Adrenal gland (tissue), 19 donors: ENCODE measurements at places on chromosomes 7 and 10.

DNA sequence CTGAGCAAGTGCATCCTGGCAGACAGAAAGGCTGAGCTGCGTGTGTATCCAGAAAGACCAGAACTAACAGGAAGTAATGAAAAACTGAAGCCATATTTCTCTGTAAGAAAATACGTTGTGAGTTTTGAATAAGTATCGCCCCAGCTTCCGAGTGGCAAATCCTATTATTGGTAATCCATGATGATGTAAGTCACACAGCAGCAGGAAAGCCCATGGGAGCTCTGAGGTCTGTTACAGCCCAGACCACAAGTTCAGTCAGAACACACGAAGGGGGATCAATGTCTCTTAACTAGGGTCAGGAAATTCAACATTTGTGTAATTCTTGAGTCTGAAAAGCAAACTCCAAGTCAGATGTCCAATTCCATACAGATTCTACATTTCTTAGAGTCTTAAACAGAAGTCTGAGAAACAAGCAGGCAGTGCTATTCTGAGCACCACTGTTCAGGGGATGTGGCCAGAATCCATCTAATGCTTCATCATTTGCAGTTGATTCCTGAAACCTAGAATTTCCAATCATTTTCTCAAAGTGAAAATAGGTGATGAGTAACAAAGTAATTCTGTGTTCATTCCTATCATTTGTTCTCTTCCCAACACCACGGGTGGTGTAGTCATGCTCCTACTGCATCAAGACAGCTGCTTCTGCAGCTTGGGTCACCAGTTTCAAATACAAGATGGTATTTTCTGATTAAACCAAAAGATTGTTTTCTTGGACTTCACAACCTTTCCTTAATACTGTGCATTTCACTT lies at the start of gene LRIT2:
Gene LRIT2, minus strand, starts transcription at position 118 of the 747 bp plus-strand sequence. Its CDS starts 24 bp downstream, at position 94.
- no peak for DNase-seq

DNA sequence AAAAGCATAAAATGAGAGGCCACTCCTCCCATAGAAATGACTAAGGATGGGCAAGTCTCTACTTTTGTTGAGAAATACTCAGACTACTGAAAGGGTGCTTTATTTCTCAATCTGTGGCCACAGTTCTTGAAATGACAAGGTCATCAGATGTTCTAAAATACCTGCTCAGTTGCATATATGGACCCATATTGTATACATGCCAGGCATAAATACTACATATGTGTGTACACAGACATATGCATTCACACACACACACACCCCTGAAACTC lies 691.5 kb upstream of the SORCS1 start:
- DNase-seq = no peak

GRCh38 chr10:92790440-92790839 lies 57.9 kb upstream of the EXOC6 start:
- DNase-seq = no peak

- DNase-seq = no peak
Observed at GRCh38 chr10:43109671-43110249, 28.5 kb upstream of the CSGALNACT2 start.

GRCh38 chr10:13945390-13946208 lies 358.8 kb downstream of the PRPF18 start:
- peak; percentile 53 for DNase-seq

DNA sequence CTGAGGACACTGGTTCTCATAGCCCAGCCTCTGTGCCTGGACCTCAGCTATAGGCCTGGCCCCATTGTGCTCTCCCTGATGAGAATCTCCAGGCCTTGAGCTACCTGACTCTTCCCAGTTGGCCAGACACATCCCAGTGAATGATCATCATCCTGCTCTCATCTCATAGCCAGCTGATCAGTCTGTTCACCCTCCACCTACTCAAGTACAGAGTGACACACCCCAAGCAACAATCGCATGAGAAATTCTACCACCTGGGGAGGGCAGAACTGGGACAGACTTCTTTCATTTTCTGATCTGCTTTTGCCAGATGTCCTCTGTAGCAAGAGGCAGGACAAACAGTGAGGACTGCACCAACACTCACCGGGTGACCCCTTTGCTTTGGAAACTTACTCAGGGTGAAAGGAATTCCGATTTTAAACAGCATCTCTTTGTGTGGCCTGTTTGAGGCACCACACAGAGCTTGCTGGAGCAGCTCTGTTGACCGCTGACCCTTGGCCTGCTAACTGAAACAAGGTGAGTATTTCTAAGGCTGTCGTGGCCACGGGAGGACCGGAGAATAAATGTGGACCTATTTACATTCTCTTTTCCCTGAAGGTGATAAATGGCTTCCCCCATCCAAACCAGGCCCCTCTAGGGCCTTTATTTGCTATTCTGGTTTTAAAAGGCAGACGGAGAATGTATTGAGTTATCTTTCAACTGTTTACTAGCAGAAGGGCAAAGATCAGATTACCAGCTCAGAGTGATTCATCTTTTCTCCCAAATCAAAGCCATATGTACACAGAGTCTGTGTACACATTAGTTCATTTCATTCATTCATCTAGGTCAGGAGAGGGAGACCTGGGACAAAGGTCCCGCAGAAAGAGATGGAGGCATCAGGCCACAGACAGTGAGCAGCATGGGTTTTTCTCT lies 181.4 kb upstream of the TNS3 start:
- DNase-seq = no peak
